NCI-H1048 (cell line): ENCODE measurements at places on chromosomes 7 and 10.

GRCh38 chr7:150904011-150904909, 51.9 kb downstream of the AOC1 start:
- DNase-seq, result no peak

DNA sequence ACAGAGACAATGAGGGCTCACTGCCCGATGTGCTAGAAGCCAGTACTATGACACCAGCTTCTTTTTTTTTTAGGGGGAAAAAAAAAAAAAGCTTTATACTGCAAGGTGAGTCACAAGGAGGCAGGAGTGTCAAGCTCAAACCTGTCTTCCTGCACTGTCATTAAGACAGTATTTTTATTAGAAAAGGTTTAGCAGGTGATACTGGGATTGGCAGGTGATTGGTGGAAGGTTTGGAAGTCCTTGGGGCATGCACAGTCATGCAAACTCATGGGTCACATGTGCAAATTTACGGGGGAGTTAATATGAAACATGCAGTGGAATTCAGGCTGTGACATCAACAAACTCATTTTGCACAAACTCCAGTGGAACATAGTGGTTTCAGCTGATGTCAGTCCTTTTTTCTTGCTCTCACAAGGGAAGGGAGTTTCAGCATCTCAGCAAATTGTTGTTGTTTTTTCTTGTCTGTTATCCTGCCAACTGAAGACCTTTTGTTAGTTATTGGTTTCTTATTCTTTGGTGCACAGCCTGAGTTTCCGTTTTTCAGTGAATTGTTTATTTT, 530.6 kb downstream of the ANKRD7 start:
- DNase-seq, result no peak

GRCh38 chr10:73855413-73855812, 18.9 kb downstream of the CAMK2G start:
- no peak for DNase-seq

DNA sequence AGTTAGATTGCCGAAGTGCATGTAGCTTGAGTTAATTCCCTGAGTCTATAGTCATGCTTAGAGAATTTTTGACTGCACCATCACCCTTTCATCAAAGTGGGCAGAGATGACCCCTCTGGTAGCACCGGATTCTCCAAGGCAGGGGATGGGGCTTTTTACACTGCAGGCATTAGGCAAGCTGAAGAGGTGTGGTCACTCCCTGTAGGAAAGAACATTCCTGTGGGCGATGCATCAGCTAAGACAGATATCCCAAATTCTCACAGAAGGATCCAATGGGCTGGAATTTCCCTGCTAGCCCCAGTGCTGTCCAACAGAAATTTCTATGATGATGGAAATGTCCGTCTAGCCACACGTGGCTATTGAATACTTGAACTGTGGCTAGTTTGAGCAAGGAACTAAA, 118.2 kb downstream of the ADAM12 start:
- no peak for DNase-seq

DNA sequence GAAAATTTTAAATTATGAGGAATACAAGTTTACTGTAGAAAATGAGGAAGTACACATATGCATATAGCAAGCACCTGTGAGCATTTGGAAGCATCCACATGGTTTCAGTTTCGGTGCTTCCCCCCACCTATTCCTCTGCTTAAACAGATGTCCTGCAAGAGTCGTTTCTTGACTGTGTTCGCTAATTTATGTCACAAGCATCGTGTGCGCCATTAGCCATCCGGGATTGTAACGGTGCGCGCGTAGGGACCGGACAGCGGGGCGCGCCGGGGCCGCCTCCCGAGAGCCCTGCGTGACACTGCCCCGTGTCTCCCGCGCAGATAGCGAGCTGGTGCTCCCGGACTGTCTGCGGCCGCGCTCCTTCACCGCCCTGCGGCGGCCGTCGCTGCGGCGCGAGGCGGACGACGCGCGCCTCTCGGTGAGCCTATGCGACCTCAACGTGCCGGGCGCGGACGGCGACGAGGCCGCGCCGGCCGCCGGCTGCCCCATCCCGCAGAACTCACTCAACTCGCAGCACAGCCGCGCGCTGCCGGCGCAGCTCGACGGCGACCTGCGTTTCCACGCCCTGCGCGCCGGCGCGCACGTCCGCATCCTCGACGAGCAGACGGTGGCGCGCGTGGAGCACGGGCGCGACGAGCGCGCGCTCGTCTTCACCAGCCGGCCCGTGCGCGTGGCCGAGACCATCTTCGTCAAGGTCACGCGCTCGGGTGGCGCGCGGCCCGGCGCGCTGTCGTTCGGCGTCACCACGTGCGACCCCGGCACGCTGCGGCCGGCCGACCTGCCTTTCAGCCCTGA, 90.9 kb downstream of the NEURL1 start:
- DNase-seq, result no peak

GRCh38 chr7:22604246-22604645, 104.3 kb upstream of the STEAP1B start:
- no peak for DNase-seq

DNA sequence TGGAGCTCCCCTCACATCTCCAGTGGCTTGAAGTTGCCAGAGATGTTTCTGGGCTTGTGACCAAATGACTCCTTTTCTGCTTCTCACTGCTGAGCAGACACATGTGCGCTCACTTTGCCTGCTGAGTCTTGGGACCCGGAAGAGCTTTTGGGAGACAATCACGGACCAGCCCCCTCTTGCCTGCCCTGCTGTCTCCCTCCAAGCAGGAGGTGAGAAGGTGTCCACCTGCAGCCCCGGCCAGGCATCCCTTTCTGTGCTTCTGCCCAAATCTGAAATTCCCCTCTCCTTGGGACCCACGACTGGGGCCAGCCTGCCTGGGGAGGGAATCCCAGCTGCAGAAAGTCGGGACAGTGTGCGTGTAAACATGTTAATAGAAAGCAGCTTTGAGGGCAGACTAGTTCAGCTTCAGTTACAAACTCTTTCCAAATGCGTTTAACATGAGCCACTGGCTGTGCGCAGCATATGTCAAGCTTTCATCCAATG, 31.7 kb downstream of the HTRA1 start:
- no peak for DNase-seq

DNA sequence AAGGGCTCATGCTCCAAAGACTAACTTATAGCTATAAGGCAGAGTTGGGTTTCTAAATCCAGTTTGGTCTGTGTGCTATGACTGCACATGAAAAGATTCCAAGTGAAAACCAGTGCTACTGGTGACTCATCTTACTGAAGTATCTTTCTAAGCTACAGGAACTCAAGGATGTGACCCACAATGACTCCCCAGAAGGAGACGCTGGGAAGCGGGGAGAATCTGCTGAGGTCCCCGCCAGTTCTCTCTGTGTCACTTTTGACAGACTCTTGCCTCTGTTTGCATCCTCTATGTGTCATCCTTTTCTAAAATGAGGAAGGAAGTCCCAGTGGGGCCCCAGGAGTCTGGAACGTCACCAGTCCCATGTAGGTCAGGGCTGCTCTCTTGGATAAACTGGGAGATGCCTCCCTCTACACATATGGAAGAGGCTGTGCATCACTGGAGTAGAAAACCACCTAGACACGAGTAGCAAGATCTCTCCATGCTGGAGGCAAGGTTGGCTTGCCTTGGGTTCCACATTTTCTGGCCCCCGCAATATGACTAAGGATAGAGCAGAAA, 28.8 kb upstream of the GPR26 start:
- no peak for DNase-seq

- DNase-seq, result no peak
Measured at GRCh38 chr10:101690461-101690860, 4.5 kb downstream of the FBXW4 start.

DNA sequence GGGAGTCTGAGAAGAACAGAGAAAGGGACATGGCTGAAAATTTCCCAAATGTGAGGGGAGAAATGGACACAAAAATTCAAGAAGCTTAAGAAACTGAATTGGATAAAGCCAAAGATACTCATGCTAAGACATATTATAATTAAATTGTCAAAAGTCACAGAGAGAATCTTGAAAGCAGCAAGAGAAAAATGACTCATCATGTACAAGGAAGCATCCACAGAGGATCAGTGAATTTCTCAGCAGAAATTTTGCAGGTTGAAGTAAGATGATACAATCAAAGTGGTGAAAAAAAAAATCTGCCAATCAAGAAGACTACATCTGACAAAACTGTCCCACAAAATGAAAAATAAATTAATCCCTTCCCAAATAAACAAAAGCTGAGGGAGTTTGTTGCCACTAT, 56.8 kb downstream of the MPP7 start:
- no peak for DNase-seq

DNA sequence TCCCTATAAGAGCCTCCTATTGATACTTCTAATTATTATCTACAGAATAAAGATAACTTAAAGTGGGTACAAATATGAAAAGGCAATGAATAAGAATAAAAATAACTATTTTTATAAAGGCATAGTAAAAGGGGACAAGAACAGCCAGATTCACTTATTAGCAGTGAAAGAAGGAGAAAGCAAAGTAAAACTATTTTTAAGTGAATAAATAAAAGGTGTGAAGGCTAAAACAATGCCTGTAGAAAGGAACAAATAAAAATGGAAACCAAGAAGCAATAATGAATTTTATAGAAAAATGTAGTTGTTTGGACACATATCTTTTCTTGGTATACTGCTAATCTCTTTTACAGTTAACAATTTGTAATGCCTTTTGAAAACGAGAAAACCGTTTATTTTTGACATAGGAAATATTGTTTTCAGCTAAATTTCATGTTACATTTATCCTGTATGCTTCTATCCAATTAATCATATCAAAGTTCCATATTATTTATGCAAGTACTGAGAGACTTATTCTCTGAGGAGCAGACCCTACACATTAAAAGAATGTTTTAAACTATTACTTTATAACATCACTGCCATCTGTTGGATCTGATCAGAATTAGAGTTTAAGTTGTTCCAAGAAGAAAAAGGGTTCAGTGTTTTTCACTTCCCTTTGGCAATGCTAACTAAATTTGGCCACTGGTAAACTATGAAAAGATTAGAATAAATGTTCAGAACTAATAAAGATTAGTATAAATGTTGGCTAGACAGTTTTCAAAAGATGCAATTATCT, 59.1 kb downstream of the ARMC3 start:
- no peak for DNase-seq

- no peak for DNase-seq
Measured at GRCh38 chr10:71715860-71716259, 3.7 kb downstream of the C10orf105 start.

DNA sequence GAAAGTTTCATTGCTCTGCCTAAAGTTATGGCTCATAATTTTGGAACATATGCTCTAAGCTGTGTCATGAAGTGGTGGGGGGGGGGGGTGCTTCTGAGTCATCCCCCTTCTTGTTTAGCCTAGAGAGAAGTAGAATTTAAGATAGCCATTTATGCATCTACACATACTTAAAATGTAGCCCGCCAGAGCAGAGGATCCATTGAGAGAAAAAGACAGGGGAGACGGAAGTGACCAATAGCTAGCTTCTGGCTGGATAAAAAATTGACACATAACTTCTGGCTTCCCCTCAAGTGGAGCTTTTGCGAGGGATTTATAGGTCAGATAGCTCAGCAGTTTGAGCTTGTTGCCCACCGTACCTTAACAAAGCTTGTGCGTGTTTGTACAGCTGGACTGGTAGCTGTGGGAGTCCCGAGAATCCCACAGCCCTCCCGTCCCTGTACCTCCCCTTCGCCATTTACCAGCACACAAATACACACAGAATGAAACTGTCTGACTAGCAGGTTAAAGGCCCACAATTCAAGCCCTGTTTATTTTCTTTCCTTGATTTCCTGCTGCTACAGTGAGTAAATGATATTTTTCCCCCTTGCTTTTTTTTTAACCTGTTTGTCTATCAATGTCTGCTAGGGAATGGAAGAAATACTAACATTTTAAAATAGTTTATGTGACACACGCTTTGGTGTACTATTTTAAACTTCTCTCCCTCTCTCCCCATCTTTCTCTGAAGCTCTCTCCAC, 232.6 kb upstream of the FERD3L start:
- no peak for DNase-seq

GRCh38 chr7:151468217-151469018, 28.5 kb upstream of the CRYGN start:
- no peak for DNase-seq

GRCh38 chr7:121383235-121383910, 12.7 kb downstream of the FAM3C start:
- DNase-seq, result no peak

DNA sequence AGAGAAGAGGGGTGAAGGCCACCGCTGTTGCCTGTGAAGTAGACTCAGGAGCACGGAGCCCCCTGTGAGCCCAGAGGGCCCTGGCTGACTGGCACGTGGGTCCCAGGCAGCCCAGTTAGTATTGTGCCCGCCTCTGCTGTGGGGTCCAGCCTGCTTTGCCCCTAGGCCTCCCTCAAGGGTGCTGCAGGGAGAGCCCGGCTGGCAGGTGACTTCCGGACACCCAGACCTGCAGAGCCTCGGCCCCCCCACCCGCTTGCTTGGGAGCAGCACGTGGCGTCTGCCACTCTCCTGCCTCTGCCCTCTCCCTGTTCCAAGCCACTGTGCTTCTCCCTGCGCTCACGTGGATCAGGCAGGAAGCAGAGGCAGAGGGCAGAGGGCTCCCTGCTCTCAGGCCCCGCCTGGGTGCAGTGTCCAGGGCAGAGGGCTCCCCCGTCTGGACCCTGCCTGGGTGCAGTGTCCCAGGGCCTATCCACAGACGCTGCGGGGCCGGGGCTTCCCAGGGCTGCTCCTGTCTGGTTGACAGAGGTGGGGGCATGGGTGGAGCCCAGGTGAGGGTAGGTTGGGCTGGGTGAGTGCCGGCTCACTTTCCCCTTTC, 88.4 kb downstream of the DNAJB6 start:
- DNase-seq, result no peak

DNA sequence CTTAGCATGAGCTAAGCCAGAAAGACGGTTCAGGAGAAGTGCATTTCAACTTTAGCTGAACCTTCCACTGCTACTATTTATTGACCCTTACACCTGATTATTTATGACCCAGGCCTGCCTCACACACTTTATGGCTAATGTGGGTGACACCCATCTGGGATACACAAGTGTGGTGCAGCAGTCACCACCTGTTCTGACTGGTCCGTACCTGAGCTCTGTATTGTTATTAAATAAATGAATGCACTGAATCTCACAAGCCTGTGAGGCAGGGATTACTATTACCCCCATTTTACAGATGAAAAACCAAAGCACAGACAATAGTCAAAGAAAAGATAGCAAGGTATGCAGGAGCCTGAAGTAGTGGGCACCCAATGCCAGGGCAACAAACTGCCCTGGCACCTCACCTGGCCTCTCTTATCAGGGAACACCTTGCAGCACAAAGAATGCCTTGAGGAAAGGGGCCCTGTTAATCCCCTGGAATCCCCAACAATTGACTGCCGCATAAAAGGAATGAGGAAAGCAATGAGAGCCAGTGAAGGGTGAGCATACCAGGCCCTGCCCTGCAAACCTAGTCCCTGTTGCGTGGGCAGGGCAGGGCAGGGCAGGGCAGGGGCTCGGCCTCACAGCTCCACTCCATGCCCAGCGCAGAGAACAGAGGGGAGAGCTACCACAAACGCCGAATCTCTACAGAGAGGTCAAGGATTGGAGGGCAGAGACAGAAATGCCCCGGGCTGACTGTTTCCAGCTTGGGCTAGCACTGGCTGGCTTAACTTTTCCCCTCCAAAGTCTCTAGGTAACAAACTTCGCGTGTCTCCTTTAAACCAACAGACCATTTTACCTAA, 1.3 kb downstream of the ANXA11 start:
- DNase-seq, result no peak

GRCh38 chr7:74306730-74307469, 17.7 kb downstream of the CLIP2 start:
- no peak for DNase-seq
